Transverse colon (tissue), 4 donors: ENCODE measurements at places on chromosomes 7 and 10.

DNA sequence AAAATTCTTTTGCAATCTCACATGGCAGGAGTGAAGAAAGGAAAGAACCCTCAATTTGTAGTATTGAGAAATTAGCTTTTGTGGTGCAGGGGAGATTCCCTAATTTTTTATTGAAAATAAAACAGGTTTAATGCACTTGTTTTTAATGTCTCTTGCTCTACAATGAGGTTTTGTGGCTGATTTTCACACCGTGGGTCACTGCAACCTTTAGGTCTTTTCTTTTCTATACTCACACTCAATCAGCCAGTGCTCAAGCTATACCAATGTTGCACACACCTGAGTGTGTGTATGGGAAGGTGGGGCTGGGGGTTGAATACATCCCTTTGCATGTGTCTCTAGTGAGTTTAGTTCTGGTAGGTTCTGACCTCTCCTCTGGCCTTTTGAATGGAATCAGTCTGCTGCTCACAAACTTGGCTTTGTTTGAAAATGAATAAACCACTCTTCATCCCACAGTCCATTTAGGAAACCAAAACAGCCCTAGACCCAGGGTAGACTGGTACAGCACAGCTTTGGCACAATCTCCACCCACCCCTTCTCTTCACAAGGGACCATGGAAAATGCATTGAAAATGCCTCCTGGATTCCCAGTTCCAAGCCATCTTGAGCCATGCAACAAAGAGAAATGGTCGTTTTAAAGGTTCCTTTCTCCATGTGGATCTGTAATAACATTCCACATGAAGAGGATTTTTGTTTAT lies 411.5 kb downstream of the SFMBT2 start:
- DNase-seq: no peak

DNA sequence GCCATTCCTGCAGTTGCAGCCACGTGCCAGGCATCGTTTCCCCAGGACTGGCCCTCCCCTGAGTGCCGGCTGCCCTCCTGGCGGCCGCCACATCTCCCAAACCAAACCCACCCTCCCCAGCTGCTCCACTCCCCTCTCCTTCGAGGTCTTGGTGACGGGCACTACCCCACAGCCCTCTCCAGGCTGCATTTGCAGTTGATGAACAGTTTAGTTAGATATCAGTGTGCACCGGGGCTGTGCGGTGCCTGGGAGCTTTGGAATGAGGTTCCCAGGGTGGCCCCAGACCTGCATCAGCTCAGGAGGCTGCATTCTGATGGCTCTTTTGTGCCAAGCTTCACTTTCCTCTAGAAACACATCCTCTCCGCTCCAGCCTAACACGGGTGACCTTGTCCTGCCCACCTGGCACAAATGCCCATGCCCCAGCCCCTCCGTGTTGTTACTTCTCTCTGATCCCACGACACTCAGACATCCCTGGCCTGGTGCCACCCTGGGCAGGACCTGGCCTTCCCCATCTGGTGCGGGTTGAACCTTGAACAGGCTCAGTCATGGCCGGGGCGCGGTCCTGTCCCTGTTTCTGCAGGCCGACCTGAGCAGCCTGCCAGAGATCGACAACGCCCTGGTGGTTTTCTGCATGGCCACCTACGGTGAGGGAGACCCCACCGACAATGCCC lies 14.5 kb downstream of the TMEM120A start:
- DNase-seq: peak; percentile 93

DNA sequence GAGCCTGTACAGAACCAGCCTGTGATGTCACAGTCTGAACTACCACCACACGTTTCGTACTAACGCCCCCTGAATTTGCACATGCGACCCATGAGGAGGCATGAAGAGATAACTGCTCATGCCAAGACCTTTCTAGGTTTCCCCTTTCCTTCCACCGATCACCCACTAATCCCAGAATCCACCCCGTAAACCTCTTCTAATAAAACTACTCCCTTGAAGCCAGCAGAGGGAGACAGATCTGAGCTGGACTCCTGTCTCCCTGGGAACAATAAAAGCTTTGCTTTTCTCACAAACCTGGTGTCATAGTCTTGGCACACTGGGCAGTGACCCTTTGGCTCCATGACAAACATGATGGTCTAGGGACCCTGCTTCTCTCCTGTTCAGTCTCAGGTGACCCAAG lies 144.5 kb downstream of the FRMD4A start:
- no peak for DNase-seq

- DNase-seq: no peak
Observed at GRCh38 chr10:58281092-58281752, 12.3 kb downstream of the CISD1 start.

DNA sequence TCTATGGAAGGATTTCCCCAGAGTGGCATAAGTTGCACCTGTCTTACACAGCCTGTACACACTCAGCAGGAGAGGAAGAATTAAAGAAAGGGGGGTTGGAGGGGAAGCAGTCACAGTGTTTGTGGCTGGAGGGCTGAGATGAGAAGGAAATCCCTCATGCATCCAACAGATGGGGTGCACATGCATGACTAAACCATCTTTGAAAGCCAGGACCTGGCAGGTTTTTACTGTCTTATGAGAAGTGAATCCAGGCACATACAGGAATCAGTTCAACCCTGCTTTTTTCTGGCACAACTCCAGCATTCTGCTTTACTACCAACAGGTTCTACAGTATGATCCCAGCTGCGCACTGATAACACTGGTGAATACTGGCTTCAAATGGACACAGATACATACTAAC lies 107.7 kb downstream of the CACNA2D1 start:
- DNase-seq: no peak

- DNase-seq: no peak
Observed at GRCh38 chr7:111763221-111763801, 201.0 kb upstream of the IMMP2L start.

GRCh38 chr10:126736142-126736541 lies 65.6 kb upstream of the C10orf90 start:
- no peak for DNase-seq

DNA sequence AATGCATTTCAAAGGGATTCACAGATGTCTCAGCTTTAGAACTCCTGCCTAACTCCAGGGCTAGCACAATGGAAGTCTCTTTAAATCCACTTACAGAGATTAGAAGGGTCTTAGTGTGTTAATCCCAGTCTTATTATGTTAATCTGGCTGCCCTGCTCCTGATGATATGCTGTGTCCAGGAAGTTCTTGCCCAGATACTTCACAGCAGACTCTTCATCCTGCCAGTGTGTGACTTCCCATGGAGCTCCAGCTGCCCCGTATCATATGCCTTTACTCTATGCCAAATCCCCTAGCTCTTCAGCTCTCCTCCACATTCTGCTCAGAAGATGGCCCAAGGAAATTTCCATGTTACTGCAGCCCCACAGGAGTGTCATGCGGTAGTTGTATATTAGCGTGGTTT lies 533.8 kb downstream of the GALNT17 start:
- DNase-seq: no peak

DNA sequence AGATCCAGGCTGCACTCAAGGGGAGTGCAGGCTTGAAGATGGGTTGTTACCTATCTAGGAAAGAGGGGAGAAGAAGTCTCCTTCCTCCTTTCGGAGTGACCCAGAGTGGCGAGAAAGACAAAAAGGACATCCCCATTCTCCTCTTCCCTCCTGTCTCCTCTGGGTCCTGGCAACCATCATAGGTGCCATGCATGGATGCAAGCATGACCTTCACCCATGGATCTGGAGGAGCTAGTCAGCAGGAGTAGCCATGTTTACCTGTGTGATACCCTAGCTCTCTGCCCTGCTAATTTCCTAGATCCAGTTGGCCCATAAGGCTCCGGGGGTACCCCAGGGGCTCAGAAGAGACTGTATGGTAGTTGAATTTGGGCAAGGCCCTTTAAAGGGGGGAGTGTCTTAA lies 17.2 kb upstream of the CROT start:
- DNase-seq: no peak

DNA sequence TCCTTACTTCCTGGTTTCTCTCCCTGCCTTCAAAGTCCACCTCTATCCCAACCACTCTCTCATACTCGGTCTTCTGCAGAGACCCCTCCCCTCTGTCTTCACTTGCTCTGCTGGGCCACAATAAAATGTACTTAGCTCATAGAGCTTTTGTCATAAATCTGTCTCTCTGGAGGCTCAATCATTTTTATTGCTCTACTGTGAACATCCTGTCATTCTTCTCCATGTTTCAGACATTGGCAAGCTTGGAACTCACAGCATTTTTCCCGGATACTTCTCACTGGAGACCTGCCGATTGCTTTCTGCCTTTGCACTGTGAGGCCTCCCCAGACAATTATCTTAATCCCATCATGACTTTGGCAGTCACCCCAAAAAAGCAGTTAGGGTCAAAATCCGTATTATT lies 192.3 kb upstream of the ZMIZ1 start:
- no peak for DNase-seq

- DNase-seq: no peak
Observed at GRCh38 chr10:131148270-131148669, 163.3 kb downstream of the TCERG1L start.

GRCh38 chr10:23157691-23158369 lies 34.3 kb upstream of the PTF1A start:
- DNase-seq: no peak

GRCh38 chr10:103845972-103846371 lies 9.4 kb downstream of the SH3PXD2A start:
- DNase-seq: peak; percentile 57

DNA sequence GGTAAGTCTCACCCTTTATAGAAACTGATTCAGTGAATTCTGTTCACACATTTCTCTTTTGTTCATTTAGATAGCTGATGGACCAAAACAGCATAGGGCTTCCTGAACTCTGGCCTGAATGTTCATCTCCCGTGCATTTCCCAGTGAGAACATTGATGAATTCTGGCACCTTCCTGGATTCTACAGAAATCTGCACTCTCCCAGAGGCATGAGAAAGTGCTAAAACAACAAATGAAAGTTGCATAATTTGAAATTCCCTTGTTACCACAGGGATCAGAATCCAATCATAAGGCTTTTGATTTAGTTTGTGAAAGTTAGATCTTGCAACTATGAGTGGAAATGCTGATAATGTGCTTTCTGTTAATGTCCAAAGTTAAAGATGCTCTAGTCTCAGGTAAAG lies 29.7 kb upstream of the SCIN start:
- no peak for DNase-seq

- no peak for DNase-seq
Observed at GRCh38 chr7:16818732-16819131, 13.9 kb upstream of the AGR2 start.

DNA sequence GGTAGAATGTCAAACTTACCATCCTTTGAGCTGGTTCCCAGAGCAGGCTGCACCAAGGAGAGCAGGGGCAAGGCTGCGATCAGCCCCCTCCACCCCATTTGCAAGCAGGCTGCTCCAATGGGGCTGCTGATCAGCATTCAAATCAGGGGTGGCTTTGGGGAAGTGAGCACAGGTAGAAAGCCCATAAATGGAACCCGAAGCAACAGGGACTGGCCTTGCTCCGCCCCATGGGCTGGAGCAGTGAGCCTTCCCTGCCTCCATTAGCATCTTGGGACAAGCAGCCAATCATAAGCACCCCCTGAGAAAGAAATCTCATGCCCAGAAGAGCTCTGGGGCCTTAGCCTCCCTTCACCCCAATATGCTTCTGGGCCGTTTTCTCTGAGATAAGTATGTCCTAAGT lies 4.0 kb upstream of the PKD1L1 start:
- no peak for DNase-seq

DNA sequence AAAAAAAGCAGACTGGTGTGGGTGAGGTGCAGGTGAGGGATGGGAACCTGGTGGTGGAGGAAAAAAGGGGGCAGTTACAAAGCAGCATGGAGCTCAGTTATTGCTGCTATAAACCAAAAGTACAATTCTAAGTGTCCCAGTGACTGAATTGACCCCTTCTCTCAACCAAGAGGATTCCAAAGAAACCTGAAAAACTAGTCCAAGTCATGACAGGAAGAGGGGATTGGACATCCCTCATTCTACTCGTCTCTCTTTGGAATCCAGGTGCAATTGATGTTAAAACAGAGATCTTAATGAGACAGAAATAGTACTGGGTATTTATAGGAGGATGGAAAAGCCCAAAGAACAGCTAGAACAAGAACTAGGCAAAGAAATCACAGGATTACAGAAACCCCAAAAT lies 322.3 kb upstream of the IGFBP3 start:
- no peak for DNase-seq

DNA sequence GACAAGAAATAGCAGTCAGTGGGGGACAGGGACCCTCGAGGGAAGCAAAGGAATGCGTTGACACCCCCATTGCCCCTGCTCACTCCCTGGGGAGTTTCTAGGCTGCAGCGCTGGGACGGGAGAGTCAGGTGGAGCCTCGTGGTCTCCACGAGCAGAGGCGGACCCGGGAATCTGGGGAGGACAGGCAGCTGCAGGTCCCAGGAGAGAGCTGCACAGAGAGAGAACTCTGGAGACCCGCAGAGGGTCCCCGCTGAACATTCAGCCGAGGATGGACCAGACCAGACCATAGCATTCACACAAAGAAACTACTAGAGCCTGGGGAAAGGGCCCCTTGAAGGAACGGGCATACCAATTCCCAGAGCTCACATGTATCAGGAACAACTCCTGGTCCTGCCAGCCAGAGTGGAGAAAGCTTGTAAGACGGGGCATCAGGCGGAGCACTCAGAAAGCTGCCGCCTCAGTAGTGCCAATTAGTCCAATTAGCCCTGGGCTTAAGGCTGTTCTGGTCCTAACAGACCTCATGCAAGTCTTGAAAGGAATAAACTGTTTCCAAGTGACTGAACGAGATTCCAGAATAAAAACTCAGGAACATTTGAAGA lies 966.7 kb upstream of the ZNF722 start:
- DNase-seq: no peak

- peak; percentile 66 for DNase-seq
Observed at GRCh38 chr10:3068201-3068967, 1.0 kb downstream of the PFKP start.

DNA sequence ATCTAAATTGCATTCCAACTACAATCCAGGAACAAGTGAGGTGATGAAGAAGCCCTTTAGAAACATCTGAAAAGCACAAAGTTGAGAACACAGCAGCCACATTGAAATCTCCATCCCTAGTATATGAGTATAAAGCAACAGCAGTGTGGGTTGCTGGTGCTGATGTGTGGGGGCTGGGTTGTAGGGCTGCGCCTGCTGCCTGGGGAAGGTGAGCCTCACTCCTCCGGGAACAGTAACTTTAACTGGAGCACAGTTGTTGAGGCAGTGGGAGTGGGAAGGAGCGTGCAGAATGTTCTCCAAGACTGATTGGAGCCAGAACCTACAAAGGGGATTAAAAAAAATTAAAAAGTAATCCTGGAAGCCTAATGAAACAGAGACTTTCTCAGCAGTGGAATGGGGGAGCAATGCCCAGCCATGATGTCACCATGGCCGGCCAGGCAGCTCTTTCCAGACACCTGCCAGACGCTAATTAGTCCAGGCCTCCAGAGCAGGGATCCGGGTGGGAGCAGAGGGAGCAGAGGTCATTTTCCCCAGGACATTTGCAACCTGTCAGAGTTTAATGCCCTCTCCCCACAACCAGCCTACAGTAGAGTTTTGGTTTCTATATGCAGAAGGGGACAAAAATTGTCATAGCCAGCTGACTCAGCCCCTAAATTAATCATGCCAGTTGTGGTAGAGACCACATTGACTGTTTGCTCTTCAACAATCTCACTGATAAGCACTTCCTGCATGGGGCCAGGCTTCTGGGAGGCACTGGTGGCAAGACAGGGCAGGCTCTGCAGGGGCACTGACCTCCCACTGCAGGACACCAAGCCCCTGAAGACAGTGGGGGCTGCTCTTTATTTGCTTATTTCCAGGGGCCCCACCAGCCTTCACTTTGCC lies 133.0 kb upstream of the ZNF32 start:
- no peak for DNase-seq
